NCI-H774 (cell line): ENCODE measurements at places on chromosomes 1 and 21.

GRCh38 chr1:119959268-119960220 lies 63.2 kb upstream of the ADAM30 start:
- DNase-seq: no peak

- DNase-seq: no peak
These were observed 2.1 kb downstream of the MOV10 start for GRCh38 chr1:112676543-112676942.

GRCh38 chr1:94832446-94832845 lies 12.3 kb downstream of the SLC44A3 start:
- no peak for DNase-seq

- no peak for DNase-seq
These were observed 723.8 kb downstream of the MATN1 start for GRCh38 chr1:29999595-29999994.

GRCh38 chr1:175984813-175985212 lies 222.3 kb downstream of the COP1 start:
- no peak for DNase-seq

GRCh38 chr1:173775578-173776226 lies 48.8 kb upstream of the DARS2 start:
- DNase-seq: no peak

DNA sequence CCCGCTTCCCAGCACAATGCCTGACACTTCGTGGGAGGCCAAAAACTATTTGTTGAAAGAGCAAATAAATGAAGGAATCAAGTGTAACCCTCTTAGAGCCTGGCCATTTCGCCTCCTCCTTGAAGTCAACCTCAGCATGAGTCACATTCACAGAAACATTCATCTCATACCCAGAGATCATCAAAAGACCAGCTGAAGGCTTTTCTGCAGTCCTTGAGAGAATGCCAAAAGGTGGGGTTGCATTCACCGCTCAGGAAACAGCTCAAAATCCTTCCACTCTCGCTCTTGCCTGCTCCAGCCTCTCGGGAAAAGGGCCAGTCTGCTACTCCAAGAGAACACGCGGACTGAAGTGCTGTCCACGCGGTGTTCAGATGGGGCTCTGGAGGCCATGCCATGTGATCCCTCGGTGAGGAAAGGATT lies 90.0 kb downstream of the VWA5B1 start:
- DNase-seq: no peak

- no peak for DNase-seq
These were observed 472 bp downstream of the DTL start for GRCh38 chr1:212035835-212036605.

GRCh38 chr1:208201229-208201628 lies 43.0 kb downstream of the PLXNA2 start:
- DNase-seq: no peak

DNA sequence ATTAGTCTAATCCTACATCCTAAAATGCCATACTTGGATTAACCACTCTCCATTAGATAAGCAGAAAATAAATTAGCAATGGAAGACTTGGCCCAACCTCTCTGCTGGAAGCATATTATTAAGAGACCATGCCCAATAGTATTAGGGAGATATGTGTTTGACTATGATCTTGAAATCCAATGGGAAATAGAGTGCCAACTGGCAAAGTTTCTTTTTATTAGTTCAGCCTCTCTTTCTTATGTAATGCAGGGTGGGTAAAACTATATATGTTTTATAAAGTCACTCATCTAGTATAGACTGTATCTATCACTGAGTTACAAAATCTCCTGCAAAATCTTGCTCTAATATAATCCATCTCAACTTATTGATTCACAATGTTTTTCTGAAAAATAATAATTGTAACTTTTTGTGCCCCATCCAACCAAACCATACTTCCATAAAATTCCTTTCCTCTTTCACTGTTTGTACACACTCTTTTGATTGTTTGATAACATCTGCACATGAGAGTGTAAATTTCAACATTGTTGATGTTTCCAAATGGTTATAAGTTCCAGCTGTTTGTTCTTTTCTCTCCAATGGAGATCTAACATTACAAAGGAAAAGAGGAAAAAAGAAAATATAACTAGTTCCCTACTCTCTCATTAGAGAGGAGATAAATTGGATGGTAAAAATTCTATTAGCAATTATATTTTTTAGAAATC lies 408.1 kb upstream of the ADGRL2 start:
- no peak for DNase-seq
